ENCODE measurements at places on chromosomes 7 and 10. TPM values are rescaled to one million over a fixed set of nuclear protein-coding genes. Genes with fewer than 3 reads are reported as not detected.
A peak's percentile ranks its signal among the peaks of the same experiment; 100 is the strongest.

- DNase-seq: no peak
These were observed 2.4 kb downstream of the ADGRA1 start for GRCh38 chr10:133090101-133090500.

DNA sequence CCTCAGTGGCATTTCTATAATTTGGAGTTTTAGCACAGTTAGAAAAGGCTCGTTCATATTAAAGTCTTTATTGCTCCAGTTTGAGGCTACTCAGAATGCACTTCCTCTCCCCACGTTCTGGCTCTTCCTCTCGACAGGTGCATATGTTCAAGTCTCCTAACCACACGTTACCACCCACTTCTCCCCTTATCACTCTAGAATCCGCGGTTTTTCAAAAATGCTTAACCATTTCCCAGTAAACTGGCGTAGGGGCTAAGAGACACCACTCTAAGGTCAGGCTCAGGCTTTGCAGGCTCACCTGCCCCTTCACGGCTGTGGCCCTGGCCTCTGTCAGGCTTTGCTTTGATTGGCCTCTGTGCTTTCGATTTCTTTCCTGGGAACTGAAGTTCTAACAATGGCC, 383.6 kb downstream of the GLRX3 start:
- no peak for DNase-seq

- no peak for DNase-seq
These were observed 71.4 kb upstream of the SHH start for GRCh38 chr7:155883491-155884224.

GRCh38 chr7:76206633-76207032, 4.9 kb downstream of the SRRM3 start:
- DNase-seq: no peak

- DNase-seq: peak; percentile 86
These were observed 248.9 kb downstream of the COBL start for GRCh38 chr7:51067757-51068156.

SYT15B gene
- not detected for total RNA-seq

Measured in SK-MEL-5 (cell line).